Stimulated activated CD4-positive, alpha-beta T cell treated with anti-CD3 and anti-CD28 coated beads, Interleukin-1b, Interleukin-23, amount 100 ng/mL, for 1 hour (primary cell): ENCODE measurements at places on chromosomes 11 and 22.

GRCh38 chr11:131481303-131481702 lies 110.9 kb downstream of the NTM start:
- DNase-seq = no peak

GRCh38 chr11:46520971-46521745 lies 72.7 kb downstream of the AMBRA1 start:
- DNase-seq = no peak

DNA sequence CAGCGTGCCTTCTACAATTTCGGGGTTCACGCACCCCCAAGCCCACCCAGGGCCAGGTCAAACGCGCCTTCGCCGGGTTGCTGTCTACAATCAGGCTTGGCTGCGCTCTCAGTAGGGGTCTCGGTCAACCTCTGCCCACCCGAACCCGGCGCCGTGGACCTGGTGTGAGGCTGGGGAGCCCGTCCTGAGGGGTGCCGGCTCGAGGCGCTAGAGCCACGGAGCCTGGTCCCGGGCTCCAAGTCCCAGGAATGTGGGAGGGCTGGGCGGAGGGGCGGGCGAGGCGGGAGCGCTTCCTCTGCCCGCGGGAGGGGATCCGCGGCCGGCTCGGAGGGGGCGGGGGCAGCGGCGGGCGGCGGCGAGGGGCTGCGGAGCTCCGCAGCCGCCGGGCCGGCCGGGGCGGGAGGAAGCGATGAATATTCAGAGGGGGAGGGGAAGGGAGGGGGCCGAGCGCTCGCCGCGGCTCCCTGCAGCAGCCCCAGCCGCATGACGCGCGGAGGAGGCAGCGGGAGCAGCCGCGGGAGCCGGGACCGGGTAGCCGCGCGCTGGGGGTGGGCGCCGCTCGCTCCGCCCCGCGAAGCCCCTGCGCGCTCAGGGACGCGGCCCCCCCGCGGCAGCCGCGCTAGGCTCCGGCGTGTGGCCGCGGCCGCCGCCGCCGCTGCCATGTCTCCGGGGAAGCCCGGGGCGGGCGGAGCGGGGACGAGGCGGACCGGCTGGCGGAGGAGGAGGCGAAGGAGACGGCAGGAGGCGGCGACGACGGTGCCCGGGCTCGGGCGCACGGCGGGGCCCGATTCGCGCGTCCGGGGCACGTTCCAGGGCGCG lies at the start of gene PTPRJ:
TSS of gene PTPRJ (plus strand) at position 472 of the 819 bp plus-strand sequence. CDS start 354 bp downstream, outside the sequence.
- DNase-seq = peak; percentile 30

DNA sequence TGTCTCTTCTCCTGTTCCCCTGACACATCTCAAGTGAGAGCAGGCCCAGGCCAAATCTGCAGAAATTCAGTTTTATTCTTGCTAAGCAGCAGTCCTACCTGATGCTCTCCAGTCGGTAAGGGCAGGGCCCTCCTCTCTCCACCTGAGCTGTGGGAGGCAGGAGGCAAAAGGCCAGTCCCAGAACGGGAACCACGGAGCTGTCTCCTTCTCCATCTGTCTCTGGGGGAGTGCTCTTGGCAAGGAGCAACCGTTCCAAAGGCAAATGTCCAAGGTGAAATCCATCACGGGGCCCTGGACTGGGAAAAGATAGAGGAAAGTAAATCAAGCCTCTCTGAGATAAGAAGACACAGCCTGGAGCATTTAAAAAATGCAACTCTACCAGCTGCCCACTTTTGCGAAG lies 65.2 kb upstream of the CDON start:
- no peak for DNase-seq

- no peak for DNase-seq
These were observed 66.2 kb downstream of the DHCR7 start for GRCh38 chr11:71381781-71382505.

GRCh38 chr22:23915290-23915689 lies 21.1 kb downstream of the MIF start:
- no peak for DNase-seq

GRCh38 chr11:63608353-63609345 lies 5.6 kb downstream of the PLAAT3 start:
- DNase-seq = no peak

DNA sequence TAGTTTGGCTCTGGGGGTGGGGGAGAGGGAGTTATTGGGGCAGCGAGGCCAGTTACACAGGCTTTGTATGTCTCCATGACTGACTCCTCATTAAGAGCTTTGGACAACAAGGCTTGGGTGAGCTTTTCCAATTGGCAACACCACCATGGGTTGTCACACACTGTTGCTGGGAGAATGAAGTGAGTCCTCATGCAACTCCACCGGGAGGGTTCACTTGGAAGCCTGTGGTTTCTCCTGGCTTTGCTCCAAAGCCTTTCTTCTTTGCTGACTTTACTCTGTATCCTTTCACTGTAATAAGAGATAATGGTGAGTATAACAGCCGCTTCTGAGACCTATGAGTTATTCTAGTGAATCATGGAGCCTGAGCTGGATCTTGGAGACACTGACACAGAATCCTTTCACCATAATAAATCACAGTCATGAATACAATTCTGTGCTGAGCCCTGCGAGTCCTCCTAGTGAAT lies 24.9 kb downstream of the EIF3F start:
- DNase-seq = no peak

DNA sequence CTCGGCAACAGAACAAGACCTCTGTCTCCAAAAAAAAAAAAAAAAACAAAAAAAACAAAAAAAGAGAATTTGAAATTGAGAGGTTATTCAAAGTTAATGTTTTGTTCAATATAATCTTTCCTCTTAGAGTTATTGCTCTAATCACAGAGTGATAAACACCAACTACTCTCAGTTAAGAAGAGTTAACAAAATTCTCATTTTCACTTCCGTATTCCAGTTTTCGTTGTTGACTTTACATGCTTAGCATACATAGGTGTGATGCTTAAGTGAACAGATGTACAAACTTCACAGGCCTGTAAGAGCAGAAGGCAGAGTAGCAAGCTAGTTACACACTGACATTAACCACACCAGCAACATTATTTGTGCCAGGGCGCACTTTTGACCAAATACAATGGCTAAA lies 12.3 kb downstream of the EIF4ENIF1 start:
- DNase-seq = no peak

DNA sequence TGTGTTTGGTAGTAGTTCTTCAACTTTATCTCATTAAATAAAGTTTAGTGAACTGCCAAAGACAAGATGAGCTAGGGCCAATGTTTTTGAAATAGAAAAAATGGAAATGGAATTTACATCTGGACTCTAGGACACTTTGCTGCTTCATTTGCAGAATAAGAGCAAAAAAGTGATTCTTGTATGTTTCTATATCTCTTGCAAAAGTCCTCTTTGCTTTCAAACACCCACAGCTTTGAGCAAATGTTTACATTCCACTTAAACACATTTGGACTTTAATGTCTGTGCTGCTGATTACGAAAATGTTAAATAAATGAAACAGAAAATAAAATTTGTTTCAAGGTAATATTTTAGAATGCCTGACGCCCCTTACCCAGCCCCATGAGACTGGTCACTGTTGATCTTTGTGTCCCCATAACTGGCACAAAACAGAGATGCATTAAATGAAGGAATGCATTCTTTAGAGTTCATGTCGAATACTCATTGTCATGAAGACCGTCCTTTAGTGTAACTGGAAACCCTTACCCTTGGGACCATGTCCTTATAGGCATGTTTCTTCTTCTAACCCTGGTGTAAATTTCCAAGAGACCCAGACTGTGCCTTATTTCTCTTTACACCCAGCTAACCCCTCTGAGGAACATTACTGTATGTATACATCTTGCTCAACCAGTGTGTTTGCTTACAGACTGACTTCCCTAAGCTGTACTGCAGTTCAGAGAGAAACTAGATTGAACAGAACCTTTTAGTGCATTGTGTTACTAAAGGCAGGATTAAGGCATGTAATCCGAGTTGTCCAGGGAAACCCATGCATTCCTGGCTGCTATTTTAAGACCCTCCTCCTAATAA lies 199.7 kb downstream of the NAV2 start:
- no peak for DNase-seq

- no peak for DNase-seq
These were observed 494.8 kb downstream of the MN1 start for GRCh38 chr22:27306771-27307170.

DNA sequence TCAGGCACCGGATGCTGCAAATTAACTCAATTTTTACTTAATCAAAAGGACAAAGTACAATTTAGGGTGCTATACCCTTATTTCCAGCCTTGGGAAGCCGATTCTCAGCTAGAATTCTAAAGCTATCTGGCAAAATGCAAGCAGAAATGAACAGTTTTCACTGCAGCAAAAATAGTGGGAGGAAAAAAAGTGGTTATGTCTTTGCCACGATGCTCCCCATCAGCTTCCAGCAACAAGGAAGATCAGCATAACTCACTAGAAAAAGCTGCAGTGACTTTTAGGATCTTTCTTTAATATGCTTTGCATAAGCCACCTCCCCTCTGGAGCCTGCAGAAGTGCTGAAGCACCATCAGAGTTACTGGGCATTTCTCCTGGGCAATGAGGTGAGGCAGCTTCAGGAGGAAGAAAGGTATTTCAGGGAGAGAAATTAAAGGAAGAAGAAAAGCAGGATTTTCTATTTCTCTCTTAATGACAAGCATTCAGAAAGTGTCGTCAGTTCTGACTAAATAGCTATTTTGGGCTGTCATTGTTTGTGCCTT lies 702.9 kb downstream of the DLG2 start:
- no peak for DNase-seq

- DNase-seq = no peak
These were observed 12.7 kb upstream of the PAX6 start for GRCh38 chr11:31823644-31824331.

GRCh38 chr22:42331014-42331413 lies 60.6 kb upstream of the TCF20 start:
- no peak for DNase-seq

DNA sequence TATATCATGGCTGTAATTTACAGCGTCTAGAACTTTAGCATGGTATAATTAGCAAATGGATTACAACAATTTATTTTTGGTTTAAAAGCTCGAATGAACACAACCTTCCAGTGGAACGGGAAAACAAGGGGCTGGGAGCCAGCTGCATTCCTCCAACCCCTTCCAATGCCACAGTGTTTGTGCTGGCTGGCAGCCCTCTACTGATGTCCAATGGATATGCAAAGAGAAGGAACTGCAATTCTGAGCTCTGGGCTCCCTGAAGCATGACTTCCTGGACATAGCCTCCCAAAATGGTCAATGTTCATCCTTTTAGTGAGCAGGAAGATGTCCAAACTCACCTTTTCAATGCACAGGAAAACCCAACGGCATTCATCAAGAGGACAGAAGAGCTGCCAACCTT lies 288.3 kb downstream of the TENM4 start:
- DNase-seq = no peak

DNA sequence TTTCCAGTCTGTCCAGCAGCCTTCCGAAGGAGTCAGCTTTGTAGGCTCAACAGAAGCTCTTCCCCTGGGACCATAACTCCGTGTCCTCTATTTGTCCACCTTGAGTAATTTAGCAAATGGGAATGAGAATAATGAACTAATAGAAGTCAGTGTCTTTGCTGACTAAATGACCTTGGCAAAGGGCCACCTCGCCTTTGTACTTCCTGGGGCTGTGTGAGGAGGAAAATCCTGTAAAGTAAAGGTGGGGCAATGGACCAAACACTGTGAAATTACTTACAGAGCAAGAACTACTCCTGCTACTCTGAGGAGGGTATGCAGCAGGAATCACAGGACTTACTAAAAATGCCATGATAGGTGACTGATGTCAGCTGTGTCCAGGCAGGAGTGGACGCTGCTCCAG lies 36.2 kb upstream of the CSNK2A3 start:
- no peak for DNase-seq

DNA sequence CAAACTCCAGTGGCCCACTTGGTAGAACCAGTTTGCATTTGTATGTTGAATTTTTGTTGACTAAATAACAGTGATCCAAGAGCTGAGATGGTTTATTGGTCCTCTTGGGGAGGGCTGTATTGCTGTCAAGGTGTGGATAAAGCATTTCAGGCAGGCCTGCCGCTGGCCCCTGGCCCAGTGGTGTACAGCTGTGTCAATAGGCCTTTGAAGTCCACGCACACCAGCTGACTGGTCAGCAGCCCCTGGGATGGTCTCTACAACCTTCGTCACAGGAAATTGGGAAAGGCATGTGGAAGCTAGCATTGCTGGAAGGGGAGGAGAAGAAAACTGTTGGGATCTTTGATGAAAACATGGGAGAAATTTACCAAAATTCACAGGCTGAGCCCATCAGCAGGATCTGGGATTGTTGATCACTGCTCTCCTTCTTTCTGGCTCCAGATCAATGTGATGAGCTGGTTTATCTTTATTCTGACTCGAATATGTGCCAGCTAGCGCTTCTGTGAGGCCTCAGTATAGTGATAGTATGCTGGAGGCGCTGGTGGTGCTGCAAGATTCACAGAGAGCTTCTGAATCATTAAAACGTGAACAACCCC lies 12.5 kb upstream of the E2F8 start:
- no peak for DNase-seq

DNA sequence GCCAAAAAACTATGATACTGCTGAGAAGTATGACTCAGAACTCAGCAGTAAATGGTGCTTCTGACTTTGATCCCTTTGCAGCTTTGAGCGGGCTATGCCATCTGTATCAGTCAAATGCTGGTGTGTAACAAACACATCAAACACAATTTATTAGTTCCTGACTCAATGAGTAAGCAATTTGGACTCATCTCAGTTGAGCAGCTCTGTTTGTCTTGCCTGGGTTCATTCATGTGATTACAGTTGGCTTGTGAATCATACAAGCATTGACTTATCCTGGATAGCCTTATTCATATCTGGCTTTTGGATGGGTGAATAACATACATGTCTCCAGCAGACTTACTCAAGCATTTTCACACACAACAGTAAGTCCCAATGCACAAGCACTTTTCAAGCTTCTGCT lies 858.8 kb downstream of the METTL15 start:
- DNase-seq = no peak

DNA sequence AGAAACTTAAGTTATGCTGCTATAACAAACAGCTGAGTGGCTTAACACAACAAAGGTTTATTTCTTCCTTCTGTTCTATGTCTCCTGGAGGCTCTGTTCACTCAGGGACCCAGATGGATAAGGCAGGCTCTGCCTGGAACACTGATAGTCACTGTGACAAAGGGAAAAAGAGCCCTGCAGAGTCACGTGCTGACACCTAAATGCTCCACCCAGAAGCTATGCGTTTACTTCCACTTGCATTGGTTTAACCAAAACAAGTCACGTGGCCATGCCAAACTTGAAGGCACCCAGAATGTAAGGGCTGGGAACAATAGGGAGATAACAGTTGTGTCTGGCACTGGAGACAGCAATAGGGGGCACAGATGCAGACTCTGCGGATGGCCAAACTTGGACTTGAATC lies 3.4 kb upstream of the MS4A15 start:
- DNase-seq = no peak

GRCh38 chr11:8220261-8221045 lies 43.2 kb downstream of the LMO1 start:
- no peak for DNase-seq

GRCh38 chr11:69985641-69986439 lies 92.3 kb upstream of the ANO1 start:
- no peak for DNase-seq
